Central memory CD8-positive, alpha-beta T cell (primary cell): ENCODE measurements at places on chromosomes 16 and 17.

DNA sequence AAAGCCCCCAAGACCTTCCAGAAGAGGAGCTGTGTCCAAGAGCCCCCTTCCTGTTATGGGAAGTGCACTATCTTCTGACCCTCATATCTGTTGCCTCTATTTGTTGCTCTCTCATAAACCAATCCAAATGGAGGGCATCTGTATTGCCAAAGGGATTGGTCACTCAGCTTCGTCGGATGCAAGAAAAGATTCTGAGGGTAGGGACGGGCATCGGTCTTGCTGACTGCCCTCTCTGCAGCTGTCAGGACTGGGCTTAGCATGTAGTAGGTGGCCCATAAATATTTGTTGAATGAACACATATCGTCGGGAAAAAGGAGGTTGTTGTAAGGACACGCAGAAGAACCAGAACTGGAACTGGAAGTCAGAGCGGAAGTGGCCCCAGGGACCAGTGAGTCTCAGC lies 44.1 kb downstream of the CCDC42 start:
- DNase-seq, result no peak

- no peak for DNase-seq
These were observed 11.9 kb downstream of the C16orf86 start for GRCh38 chr16:67678354-67679023.

GRCh38 chr16:74724820-74725549 lies 24.3 kb upstream of the MLKL start:
- DNase-seq, result no peak

GRCh38 chr17:21041741-21042457 lies 912 bp downstream of the USP22 start:
- DNase-seq, result no peak

- DNase-seq, result peak; percentile 86
These were observed 5.7 kb downstream of the GGA2 start for GRCh38 chr16:23504453-23505179.

- no peak for DNase-seq
These were observed 183.5 kb downstream of the PHKB start for GRCh38 chr16:47644661-47645060.

DNA sequence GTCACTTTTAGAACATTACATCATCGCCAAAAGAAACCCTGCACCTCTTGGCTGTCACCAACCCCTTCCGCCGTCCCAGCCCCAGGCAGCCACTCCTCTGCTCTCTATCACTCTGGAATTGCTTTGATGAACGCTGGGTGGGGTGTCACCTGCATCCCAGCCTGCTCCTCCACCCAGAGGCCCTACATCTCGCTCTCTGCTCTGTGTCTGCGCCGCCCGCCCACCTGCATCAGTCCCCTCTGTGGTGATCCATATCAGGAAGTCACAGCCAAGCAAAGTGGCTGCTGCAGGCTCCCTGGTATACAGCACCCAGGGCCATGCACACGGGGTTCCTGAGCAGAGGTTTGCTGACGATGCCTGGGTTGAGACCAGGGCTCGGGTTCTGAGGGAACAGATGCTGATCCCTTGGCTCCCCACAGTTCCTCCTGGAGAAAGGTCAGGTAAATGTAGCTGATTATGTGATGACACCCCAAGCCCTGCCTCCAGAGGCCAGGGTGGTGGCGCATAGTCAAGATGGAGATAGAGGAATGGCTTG lies 30.8 kb downstream of the MPRIP start:
- DNase-seq, result no peak

DNA sequence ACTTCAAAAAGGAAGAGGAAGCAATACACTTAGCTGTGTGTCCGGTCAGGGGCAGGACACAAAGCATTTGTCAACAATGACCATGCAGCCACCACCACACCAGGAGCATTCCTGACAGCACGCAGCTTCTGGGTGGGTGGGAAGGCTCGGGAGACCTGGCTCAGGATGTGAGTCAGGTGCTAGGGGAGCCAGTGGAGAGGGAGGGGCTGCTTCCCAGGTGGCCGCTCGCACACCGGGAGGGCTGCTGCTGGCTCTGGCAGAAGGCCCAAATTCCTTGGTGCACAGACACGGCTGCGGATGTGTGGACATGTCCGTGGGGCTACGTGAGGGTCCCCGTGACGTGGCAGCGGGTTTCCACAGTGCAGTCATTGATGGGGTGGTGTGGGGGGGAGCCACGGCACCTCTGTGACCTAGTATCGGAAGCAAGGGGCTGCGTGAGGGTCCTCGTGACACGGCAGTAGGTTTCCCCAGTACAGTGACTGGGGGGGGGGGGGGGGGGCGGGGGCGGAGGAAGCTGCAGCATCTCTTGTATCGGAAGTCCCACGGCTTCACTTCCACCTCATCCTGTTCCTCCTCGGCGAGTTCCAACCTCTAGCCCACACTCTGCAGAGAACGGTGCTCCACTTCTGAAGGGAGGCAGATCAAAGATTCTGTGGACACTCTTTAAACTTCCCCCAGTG lies 112.8 kb downstream of the ZNF778 start:
- no peak for DNase-seq

DNA sequence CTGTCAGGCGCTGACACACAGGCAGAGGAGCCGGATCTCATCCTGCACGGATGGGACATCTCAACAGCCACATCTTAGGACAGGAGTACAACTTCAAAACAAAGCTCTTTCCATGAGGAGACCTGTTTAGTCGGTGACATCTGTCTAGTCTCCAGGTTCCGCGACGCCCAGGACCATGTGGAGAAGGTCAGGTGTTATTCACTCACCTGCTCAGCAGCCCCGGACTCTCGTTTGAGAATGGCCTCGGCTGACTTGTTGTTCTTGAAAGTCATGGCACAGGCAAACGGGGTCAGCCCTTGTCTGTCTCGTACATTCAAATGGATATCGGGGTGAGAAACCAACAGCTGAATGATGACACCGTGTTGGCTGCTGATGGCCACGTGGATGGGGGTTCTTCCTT lies 35.7 kb downstream of the CYB5D2 start:
- DNase-seq, result no peak

GRCh38 chr17:29613352-29613837 lies 9.3 kb downstream of the CORO6 start:
- DNase-seq, result peak; percentile 95

- DNase-seq, result no peak
These were observed 927 bp upstream of the SULT1A2 start for GRCh38 chr16:28597692-28598261.
